ENCODE measurements at places on chromosomes 11 and 22.

DNA sequence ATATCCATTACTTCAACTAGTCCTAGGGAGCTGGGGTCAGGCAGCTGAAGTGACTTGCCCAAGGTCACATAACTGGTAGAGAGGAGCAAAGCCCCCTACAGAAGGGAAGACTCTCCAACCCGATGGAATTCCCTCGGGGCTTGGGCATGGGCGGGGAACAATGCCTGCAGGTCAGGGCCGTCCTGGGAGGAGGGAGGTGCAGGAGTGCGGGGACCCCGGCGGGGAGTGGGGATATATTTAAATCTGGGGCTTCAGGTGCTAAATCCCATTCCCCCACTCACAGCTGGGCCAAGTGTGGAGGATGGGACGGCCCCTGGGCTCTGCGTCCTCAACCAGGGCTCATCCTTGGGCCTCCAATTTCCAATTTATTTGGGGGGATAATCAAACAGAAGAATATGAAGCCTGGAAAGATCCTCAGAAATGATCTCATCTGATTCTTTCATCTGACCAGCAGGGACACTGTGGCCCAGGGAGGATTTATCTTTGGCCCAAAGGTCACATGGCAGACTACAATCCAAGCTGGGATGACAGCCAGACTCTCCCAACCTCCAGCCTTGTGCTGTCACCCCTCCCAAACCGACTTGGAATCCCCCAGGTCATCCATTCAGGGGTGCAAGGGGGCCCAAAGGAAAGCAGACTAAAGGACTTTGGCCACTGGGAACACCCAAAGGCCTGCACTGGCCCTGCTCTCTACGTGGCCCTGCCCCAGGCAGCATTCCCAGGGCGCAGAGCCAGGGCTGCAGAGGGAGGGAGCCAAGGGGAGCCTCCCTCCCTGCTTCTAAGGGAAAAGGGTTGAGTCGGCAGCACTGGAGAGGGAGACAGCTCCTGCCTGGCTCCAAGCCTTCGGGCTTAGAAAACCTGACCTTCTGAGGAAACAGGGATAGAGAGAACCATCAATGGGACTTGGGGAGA, 8.7 kb upstream of the C1QTNF6 start:
- DNase-seq, result peak; percentile 70

DNA sequence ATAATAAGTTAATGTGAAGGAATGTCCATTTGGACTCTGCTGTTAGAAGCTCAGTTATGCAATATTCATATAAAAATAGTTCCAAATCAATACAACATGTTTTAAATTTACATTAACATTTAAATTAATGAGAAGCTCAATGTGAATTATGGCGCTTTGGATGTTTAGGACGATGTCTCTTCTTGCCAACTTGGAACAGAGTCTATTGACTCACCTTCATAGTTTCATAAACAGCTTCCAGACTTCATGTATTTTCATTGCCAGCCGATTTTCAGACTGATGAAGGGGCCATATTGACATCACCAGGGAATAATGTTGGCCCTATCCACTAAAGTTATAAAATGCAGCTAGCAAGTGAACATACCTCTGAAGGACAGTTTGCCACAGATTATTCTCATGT, 1136.2 kb downstream of the LRRC4C start:
- no peak for DNase-seq

DNA sequence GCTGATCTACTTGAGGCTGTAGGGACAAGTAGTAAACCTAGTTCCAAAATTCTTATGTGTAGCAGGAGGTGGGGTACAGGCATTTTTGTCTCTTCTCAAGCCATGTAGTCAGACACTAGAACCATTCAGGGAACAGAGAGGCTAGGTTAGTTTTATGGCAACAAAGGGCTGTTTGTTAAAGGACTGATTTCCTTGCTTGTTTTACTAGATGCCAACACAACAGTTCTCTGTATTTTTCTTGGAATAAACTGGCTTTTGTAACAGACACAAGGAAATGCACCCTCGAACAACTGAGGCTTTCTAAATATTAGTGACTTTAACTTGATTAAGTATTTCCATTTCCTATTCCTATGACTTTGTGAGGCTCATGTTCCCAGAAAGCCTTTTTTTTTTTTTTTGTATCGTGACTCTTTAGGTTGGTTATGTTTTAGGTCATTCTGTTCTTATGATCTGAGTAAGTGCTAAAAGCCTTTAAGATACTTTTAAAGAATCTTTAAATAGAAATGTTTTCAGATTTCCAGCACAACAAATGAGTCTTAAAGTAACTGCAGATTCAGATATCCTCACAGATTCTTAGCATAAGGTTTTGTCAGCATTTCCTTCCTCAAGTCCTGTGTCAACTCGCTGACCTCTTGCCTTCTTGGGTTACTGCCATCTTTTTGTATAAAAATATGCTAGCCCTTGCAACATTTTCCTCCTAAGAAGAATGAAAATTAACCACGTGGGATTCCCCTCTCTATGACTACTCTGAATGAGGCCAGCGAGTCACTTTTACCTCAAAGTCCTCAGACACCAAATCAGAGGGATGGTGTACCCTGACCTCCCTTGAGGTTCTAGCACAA, 92.5 kb downstream of the CCDC83 start:
- DNase-seq, result peak; percentile 91

- peak; percentile 73 for DNase-seq
Measured at GRCh38 chr22:17972385-17973191, 51.8 kb downstream of the MICAL3 start.

DNA sequence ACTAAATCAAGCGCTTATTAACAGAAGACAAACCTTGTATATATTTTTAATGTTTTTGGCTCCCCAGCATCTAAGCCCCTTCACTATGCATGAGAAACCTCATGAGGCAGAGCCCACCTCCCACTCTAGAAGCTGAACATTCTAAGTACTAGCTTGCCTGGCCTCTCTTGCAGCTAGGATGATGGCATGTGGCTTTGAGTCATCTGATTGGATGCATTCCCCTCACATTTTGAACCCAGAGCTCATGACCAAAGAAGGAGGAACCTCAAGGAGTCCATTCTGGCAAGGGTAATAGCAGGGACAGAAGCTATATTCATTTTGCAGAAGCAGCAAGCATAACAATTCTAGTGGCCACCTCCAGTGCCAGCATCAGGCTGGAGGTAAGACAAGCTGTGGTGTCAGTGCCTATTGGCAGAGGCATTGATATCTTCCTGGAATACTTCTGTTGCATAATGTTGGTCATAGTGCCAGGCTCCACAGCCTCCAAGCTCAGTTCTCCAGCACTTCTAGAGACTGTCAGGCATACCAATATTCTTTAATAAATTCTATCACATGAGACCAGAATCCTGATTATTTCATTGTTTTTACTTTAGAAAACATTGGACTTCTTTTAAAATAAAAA, 14.2 kb upstream of the ZC3H12C start:
- DNase-seq, result no peak

DNA sequence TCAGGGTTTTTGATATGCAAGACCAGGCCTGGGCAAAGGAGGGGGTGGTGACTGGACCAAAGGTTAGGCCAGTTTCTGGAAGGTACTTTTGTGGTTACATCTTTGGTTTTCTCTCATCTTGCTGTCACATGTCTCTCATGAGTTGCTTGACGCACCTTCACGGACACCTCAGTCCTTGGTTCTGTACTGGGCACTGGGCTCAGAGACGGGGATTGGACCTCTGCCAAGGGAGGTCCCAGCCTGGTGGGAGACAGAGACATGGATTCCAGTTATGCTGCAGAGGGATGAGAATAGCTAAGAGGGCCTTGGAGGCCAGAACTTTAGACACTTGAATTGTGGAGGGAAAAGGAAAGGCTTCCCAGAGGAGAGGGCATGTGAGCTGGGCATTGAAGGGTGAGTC, 1.7 kb downstream of the USP35 start:
- no peak for DNase-seq

GRCh38 chr11:34653851-34654482, 33.1 kb downstream of the EHF start:
- DNase-seq, result peak; percentile 79

GRCh38 chr11:113270080-113270479, 44.3 kb upstream of the TTC12 start:
- DNase-seq, result no peak

GRCh38 chr11:130106381-130106780, 36.7 kb downstream of the APLP2 start:
- DNase-seq, result no peak

- peak; percentile 80 for DNase-seq
Measured at GRCh38 chr11:134033696-134034491, 35.0 kb upstream of the JAM3 start.

GRCh38 chr11:17604201-17604914, 57.3 kb downstream of the OTOG start:
- no peak for DNase-seq

DNA sequence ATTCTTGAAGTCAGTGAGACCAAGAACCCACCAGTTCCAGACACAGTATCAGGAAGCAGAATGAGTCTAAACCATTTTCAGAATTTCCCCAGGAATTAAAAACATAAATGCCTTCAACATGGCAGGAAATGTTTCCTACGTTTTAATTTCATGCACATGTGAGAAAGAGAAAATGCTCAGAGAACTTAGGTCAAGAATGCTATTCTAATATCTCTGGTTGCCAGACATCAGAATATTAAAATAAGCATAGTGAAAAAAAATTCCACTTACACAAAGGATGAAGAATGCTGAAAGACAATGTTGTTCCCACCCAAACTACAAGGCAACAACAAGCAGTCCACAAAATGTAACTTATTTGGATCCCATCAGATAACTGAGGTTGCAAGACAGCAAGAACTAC, 104.8 kb downstream of the RAB38 start:
- no peak for DNase-seq

DNA sequence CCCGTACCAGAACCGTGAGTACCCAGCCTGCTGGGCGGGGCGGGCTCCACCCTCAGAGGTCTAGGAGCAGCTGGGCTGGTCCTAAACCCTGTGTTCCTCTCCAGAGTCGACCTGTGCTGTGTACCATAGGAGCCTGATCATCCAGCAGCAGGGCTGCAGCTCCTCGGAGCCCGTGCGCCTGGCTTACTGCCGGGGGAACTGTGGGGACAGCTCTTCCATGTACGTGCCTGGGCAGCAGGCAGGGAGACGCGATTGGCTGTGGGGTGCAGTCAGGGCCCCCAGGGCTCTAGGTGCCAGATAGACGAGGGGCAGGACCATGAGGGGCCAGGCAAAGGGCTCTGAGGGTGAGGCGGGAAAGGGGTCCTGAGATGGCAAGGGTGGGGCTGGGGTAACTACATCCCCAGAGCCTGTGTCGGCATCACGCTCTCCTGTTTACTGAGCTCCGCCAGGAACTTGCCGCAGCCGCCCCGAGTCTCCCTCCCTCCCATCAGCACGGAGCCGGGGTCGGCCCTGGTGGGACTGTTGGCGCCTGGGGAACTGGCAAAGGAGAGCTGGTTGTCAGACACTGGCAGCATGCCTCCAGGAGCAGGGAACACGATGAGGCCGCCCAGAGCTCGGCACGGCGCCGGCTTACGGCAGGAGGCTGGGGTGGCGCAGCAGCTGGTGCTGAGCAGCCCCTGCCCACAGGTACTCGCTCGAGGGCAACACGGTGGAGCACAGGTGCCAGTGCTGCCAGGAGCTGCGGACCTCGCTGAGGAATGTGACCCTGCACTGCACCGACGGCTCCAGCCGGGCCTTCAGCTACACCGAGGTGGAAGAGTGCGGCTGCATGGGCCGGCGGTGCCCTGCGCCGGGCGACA, 22.9 kb upstream of the MUC5B start:
- no peak for DNase-seq

- no peak for DNase-seq
Measured at GRCh38 chr11:5938603-5938965, 3.5 kb upstream of the OR56A3 start.

DNA sequence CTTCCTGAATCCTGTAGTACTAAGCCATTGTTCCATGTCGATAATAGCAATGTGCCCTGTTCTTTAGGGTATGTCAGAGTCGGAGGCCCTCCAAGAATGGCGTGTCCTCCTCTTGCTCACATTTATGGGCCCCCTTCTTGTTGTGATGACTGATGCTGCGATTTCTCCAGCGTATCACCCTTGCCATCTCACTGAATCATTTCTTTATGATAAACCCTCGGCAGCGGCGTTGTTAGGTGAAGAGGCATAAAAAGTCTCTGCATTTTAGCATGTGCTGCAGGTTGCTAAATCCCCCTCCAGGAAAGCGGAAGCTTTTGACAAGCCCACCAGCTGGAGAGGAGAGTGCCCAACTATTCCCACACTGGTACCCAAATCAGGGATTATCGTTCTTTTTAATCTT, 1045.3 kb downstream of the BRD1 start:
- no peak for DNase-seq

- peak; percentile 56 for DNase-seq
Measured at GRCh38 chr22:23402275-23403151, 177.6 kb downstream of the IGLL1 start.

DNA sequence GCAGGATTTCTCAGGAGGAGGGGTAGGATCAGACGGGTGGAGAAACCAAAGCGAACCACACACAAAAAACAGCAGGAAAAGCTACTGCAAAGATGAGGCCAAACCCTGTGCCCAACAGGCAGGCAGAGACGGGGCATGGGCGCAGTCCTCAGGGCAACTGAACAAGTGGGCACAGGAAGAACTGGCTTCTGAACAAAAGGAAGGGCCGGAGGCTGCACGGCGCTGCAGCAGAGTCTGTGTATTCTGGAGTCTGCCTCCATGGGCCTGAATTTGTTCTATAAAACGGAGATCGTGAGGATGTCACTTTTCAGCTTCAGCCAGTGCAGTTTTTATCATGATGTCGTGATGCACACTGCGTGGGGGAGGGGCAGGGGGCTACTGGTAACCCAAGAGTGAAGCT, 1026.0 kb downstream of the TBC1D22A start:
- DNase-seq, result no peak

DNA sequence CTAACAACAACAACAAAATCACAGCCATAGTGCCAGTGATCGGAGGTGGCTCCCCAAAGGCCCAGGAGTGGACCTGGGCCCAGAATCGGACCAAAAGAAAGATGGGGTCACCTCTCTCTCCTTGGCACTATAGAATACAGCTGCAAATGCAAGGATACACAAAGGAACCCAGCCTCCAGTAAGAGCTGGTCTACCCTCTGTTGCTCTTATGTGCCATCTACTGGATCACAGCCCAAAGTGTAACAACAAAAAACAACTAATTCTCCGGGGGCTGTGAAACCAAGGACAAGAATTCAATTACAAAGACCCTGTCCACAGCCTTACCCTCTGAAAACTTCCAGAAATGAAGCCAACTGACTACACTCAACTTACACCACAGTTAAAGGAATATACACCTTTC, 21.6 kb downstream of the OR8G5 start:
- DNase-seq, result no peak

GRCh38 chr11:47867823-47868222, 19.7 kb upstream of the NUP160 start:
- no peak for DNase-seq

DNA sequence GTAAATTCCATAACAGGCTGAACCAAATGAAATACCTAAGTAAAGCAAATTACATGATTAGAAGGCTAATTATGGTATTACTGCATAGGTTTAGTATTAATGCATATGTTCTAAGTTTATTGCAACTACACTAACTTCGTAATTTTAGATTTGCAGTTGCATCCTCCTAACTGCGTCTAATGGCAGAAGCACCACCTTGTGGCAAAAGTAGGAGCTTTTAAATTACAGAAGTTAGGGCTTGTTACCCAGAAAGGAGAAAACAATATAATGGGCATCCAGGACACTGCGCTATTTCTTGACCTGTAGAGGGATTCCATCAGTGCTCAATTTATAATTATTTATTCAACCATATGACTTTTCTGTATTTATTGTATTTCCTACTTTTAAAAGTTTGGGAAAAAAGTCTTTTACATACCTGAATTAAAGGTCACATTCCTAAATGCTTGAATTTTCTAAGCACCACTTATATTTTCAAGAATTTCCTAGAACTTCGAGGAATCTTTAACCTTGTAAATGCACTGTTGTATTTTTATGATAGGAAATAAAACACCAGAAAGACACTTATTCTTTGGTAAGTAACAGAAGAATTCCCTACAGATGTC, 16.3 kb upstream of the GPR83 start:
- DNase-seq, result peak; percentile 39

GRCh38 chr11:83120327-83120726, 36.6 kb upstream of the PCF11 start:
- DNase-seq, result peak; percentile 36

Measured in fibroblast of skin of right quadriceps (primary cell).